OCI-LY7 (cell line): ENCODE measurements at places on chromosomes 7 and 10. TPM values are rescaled to one million over a fixed set of nuclear protein-coding genes. Genes with fewer than 3 reads are reported as not detected.

The AKR1C4 gene
- not detected in 2 replicates for total RNA-seq

DNA sequence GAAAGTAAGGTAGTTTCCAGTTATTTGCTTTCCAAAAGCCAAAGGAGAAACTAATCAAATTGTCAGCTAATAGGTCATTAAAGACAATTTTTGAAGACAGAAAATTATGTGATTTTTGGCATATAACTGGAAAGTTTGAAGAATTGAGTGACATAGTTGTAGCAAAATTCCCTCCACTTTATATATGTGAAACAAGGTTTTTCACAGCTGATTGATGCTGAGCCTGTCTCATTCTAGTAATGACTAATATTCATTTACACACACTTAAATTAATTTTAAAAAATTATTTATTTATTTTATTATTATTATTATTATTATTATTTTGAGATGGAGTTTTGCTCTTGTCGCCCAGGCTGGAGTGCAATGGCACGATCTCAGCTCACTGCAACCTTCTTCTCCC, 16.3 kb upstream of the SIRT1 start:
- DNase-seq, result no peak

DNA sequence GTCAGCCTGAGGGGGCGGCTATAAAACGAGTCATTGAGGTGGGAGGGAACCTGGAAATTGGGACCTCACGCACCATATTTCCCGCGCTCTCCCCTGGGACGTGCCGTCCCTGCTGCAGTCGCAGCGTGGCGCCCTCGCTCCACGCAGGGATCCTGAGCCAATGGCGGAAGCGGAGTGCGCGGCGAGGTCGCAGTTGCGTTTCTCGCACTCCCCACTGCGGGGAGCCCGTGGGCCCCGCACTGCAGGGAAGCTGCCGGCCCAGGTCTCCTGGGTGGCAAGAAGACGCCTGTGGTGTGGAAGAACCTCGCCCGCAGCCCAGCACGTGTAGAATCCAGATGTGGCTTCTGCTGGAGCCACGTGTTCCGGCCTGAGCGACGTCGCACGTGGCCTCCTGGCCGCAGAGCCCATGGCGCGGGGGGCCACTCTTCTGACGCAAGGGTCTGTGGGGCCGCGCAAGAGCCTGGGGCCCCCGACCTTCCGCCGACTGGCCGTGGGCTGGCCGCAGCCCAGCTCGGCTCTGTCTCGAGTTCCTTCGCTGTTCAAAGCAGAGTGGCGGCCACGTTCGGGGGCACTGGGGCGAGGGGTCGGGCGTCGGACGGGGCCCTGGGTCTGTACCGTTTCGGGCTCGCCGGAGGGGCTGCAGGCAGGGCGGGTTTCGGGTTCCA, 26.4 kb downstream of the HIF1AN start:
- no peak for DNase-seq

GRCh38 chr7:16589881-16590280, 55.7 kb downstream of the ANKMY2 start:
- DNase-seq, result no peak

GRCh38 chr10:7306147-7306546, 104.7 kb downstream of the SFMBT2 start:
- DNase-seq, result no peak

GRCh38 chr10:15795036-15795792, 65.1 kb downstream of the MINDY3 start:
- DNase-seq, result no peak

DNA sequence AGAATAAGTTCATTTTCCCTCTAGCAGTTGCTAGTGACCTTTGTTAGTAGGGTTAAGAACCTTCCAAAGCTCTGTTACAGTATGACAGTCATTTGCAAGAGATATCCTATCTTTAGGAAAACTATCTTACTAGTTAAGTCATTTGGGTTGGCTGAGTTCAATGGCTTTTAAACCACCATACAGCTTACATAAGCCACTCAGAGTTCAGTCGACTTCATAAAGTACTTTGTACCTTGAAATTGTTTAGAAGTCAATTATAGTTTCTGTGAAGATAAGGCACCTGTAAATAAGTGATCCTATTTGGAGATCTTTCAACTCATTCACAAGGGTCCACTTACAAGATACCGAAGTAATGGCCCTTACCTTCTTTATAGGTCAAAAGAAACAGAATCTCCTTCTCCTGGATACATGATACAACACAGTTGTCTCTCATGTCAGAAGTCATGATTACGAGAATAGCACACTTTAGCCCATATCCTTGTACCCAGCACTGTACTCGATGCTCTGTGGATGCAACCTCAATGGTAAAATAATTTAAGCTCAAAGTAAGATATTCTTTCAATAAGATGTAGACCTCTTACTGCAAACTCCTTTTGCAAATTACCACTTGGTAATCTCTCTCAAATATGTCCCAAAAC, 11.9 kb upstream of the ABCC2 start:
- DNase-seq, result no peak

DNA sequence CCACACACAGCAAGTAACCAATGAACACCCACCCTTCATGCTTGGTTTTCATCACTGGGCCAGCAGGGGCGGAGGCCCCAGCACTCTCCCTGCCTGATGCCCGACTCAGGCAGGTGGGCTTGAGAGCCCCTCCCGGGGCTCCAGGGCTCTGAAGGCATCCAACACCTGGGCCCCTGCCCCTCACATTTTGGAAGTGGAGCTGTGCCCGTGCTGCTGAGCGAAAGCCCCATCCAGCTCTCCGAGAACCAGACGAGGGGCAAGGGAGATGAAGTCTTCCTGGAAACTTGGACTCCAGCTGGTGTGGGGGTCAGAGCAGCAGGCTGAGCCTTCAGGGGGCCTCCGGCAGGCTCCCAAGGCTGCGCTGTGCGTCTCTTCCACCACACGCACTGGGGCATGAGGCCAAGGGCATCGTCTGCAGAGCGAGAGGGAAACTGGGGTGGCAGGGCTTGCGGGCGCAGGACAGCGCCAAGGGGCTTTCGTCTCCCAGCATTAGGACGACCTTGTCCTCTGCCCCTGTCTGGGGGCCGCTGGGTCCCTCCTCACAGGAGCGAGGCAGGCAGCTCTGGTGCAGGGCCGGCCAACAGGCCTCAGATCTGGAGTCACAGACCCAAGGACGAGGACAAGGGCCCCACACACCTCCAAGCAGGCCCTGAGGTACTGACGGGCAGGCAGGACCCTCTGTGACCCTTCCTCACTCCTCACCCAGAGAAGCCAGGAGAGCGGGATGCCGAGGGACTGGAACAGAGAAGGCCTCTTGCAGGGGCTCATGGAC, 108.3 kb upstream of the FAM20C start:
- no peak for DNase-seq

GRCh38 chr10:4266416-4267085, 481.5 kb upstream of the KLF6 start:
- DNase-seq, result no peak

- DNase-seq, result no peak
Measured at GRCh38 chr7:41428381-41428780, 274.5 kb downstream of the INHBA start.

The HOXA1 gene
- total RNA-seq, result 7.2 and 8.2 TPM in 2 replicates

DNA sequence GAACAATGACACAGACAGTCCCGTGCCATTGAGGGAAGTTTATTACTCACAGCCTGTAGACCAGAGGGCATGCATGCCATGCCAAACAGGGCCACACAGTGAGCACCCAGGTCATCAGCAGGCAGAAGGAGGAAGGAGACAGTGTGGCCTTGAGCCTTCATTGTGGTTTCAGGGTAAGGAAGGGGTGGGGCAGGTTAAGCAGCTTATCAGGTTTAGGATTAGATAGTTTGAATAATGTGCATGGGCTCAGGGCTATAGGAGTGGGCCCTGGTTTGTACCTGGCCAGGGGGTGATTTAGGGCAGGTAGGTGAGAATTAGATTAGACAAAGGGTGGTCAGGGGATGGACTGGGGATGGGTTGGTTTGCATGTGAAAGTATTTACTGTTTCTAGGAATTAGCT, 67.9 kb downstream of the ADCY1 start:
- DNase-seq, result no peak

- DNase-seq, result no peak
Measured at GRCh38 chr10:815338-816090, 116.0 kb downstream of the LARP4B start.

The ZP3 gene
- 0.48 and 0.57 TPM in 2 replicates for total RNA-seq
